ENCODE measurements at places on chromosomes 12 and 14.

DNA sequence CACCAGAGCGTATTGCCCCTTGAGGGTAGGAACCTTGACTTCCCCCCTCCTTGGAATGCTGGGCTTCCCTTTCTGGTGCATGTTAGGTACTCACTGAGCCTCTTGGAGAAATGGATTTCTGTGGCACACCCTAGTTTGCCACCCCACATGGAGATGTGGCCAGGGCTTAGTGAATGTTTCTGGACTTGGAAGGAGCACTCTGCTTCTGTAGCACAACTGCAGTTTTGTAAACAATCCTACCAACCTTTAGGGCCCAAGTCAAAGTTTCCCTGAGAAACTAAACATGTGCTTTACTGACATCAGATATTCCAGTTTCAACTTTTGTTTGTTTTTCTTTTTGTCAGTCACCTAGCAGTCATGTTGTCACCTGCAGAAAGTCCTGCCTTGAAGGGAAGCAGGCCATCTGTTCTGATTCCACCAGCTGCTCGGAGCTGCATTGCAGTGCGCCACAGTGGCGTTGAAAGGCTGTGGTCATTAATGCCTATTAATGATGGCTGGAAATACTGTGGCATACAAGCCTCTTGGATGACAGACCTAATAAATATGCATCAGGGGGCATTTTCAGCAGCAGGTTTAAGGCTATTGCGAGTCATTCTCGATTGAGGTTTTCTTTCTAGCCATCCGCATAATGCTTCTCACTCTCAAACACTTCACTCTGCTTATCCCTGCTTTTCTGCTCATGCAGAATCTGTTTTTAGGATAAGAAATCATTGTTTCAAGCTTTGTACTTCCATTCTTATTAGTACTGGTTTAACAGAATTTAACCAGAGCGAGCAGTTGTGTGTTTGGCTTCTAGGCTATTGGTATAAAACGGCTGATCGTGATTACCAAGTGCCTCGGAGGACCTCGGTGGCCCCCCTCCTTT is 7.8 kb downstream of the PELI2 start:
- no peak for DNase-seq

DNA sequence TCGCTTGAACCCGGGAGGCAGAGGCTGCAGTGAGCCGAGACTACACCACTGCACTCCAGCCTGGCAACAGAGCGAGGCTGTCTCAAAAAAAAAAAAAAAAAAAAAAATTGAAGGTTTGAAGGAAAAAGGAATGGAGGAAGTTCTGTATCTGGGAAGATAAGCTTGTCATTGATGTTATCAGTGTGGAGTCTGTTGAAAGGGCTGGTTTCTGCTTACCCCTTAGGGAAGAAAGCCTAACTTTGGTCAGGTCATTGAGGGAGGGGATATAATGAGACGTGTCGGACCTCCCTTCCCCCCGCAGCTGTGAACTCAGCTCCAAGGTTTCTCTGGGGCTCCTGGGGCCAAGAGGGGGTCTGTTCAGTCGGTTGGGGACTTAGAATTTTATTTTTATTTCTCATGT is 16.4 kb downstream of the DAO start:
- DNase-seq: no peak

DNA sequence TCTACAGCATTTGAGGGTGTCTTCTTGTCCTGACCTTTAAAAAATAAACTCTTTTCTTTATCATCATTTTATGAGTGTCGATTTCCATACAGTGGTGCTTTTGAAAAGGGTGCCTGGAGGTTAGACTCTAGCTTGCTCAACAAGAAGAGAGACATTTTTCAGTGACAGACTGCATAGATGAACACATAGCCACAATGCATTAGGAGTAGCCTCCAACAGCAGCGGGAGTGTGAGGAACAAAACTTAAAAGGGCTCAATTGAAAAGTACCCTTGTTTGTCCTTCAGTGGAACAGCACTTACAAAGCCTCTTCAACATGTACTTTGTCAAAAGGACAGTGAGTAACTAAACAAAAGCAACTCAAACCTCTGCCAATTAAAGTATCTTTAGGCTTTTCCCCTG is 119.3 kb downstream of the SOX5 start:
- no peak for DNase-seq

DNA sequence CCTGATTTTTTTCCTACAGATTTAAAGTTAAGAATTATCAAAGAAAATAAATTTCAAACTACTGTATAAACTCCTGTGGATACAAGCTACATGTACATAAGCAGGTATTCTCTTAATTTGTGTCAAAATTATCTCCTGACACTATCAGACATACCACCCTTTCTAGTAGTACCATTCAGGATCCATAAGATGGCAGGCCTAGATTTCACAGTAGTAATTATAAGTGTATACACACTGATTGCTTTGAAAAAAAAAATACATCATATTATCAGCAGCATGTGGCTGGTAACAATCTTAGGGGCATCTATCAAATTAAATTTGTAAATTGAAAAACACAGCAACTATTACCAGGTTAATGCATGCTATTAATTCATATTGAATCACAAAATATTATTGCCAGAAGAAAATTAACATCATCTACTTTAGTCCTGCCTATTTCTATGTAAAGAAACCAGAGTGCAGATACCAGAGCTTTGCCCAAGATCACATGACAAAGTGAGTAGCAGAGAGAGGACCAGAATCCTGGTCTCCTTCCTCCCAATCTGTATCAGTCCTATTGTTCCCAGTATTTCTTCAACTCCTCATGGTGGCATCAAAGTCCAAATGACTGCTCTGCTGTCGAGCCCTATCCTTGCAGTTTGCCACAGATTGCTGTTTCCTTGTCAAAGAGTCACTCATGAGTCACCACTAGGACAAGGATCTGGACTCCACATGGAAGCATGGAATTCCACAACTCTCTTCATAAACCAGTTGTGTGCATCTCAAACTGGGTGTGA is 27.7 kb upstream of the CALM1 start:
- DNase-seq: peak; percentile 29

DNA sequence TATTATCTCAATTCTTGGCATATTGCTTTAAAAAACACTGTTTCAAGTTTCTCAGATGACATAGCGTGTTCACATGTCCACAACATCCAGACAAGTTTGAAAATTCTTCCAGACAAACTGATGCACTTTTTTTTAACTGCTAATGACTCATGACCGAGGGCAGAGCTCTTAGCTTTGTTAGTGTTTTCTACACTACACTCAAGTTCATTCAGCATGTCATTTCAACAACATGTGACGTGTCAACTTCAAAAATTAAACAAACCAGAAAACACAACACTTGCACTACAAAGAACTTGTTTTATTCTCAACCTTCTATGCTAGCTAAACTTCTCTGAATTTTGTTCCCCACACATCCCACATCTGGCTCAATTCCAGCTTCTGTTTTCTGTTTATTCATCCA is 1186.3 kb upstream of the FLRT2 start:
- DNase-seq: no peak
